Activated CD4-positive, CD25-positive, alpha-beta regulatory T cell treated with anti-CD3 and anti-CD28 coated beads, Interleukin-2, amount 50 U/mL, for 72 hours (primary cell): ENCODE measurements at places on chromosomes 7 and 10.

DNA sequence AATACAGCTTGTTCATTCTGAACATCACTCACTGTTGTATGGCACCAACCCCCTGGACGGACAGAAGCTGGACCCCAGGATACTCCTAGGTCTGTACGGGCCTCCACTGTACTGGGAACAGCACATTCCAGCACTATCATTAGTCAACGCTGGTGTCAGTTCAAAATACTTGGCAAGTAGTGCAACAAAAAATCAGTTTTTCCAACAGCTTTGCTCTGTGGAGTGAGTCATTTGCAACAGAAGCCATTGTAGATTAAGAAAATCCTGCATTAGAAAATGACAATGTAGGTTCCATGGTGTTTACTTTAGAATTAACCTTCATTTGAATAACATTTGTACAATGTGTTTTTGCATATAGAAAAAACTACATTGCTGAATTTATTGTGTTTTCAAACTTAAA is 266.6 kb downstream of the HDAC9 start:
- no peak for DNase-seq

DNA sequence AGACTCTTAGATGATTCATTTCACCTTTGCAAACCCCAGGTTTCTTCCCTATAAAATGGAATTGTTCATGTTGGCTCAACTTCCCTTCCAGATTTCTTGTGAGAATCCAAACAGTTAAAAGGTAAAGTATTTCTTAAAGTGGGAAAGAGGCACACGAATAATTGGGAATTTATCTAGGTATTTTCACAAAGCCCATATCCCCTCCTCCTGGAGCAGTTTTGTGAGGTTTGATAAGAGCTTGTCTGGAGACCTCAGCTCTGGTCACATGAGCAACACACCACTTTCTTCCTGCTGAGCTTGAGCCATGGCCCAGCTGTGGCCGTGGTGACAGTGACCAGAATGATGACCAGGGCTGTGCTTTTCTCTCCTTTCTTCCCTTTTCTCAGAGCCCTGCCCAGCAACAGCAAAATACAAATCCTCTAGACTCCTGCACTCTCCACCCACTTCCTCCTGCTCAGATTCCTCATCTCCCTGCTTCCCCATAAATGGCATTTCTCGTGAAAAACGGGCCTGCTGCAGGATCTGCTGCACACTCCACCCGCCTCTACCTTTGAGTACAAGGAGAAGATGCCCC is 87.7 kb downstream of the PIK3CG start:
- no peak for DNase-seq

DNA sequence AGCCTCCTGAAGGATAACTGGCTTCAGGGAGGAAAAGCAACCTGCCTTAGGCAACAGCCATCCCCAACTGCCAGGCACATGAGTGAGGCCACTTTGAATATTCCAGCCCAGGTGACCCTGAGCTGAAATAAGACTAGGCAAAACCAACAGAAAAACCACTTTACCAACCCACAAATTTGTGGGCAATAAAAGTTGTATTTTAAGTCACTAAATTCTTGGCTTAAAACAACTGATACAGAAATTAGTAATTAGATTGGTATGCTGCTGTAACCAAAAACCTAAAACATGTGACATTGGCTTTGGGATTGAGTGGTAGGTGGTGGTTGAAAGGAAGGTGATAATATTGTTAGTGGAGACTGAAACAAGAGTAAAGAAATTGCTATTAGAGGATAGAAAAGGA is 39.9 kb downstream of the ABCB4 start:
- DNase-seq, result no peak

- no peak for DNase-seq
These were observed 1.2 kb downstream of the HOXA11 start for GRCh38 chr7:27183682-27184336.

DNA sequence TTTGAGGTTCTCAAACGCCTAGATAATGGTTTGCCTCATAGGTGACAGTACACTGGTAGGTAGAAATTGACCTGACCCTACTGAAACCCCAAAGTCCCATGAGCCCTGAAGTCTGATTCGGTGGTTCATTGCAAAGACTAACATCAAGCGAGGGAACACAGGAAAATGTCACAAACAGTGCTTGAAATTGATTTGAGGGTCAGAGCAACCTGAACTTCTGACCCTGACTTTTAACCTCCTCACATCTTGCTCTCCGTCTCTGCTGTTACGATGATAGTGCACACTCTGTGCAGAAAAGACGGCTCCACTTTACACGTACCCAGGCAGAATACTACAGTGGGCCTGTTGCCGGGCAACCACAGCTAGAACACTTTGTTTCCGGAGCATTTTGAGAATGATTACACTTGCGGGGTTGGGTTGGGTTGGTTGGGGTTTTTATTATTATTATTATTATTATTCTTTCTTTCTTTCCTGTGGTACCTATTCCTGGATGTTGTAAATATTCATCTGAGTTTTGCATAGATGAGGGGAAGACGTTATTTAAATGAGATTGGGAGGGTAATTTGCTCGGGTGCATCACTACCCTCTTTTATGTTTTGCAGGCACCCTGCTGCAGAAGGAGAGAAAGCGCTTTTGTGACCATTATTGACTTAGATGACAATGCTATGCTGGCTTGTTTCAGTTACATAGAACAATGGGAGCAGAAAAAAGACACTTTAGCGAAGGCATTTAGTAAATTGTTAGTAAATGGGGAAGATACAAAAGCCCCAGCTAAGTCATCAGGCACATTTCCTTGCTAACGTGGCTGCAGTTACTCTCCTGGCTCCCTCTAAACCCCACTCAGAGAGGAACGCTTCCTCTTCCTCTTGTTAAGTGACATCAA is 438.1 kb upstream of the NRP1 start:
- DNase-seq, result no peak

- DNase-seq, result no peak
These were observed 57.7 kb downstream of the ATAD1 start for GRCh38 chr10:87760195-87760905.

DNA sequence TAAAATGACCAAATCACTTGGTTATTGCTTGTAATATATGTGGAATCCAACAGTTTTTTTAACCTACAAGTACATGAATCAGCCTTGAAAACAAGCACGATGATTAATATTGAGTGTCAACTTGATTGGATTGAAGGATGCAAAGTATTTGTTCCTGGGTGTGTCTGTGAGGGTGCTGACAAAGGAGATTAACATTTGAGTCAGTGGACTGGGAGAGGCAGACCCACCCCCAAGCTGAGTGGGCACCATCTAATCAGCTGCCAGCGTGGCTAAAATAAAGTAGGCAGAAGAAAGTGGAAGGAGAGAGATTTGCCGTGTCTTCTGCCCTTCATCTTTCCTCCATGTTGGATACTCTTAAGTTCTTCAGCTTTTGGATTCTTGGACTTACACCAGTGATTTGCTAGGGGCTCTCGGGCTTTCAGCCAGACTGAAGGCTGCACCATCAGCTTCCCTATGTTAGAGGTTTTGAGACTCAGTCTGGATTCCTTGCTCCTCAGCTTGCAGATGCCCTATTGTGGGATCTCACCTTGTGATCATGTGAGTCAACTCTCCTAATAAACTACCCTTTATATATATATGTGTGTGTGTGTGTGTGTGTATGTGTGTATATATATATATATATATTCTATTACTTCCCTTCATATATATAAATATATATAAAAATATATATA is 118.4 kb upstream of the WDR11 start:
- DNase-seq, result no peak

GRCh38 chr7:19971956-19972355 is 198.5 kb upstream of the TMEM196 start:
- no peak for DNase-seq

GRCh38 chr7:102892631-102893278 is 20.0 kb upstream of the LRRC17 start:
- DNase-seq, result no peak

DNA sequence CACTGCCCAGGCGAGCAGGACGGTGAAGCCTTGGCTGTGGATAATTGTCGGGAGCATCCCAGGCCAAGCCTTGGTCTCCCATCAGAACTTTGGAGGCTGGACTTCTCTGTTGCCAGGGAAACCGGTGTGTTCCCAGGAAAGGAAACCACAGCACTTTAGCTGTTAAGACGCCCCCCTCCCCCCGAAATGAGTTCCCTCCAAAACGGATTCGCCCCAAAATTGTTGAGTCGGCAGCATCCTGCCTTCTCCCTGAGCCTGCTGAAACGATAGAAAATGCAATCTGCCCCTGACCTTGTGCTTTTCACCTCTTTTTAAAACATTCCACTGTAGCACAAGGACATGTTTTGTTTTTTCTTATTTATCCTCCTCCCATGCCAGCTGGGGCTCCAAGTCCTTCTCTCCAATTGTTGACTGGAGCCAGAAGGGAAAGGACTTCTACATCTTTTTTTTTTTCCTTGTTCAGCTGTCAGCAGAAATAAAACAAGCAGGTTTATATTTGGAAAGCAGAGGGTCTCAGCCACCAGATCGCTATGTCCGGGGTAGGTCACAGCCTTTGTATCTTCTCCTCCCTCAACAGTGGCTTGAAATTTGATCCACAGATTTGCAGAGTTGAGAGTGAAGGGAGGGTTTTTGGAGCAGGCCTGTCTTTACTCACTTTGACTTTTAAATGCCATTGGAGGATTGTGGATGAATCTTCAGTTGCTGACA is 116.5 kb downstream of the ZMIZ1 start:
- no peak for DNase-seq

DNA sequence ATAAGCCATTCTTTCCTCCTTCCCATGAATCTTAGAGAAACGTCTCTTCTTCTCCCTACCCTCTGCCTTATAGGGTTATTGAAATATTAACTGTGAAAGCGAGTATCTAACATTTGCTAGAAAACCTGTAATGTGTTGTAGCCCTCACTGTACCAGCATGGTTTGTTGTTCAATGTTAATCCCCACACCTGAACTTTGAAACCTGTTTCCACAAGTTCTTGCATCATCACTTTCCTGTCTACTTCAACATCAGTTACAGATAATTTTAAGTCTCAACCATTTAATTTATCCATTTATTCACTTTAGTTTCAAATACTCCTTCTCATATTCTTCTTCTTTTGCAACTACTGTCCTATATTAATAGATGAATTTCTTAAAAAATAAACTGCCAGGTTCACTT is 148.2 kb downstream of the ETV1 start:
- DNase-seq, result no peak

DNA sequence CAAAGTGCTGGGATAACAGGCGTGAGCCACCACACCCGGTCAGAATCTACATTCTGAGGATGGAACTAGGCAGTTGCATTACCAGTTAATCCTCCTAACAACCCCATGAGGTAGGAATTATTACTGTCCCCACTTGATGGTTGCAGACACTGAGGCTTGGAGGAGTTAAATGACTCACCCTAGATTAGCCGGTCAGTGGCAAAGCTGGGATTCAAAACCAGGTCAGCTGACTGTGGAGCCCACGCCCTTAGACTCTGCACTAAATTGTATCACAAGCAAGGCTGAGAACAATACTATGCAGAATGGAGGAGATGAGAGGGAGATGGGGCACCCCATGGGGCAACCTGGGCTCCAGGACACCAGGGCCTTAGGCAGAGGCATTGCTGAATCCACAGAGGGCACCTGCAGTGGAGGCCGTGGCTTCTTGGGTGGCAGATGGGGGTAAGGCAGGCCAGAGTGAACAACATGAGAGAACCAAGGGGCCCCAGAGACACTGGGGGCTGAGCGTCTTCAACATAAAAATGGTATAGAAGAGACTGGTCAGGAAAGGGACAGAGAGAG is 723.4 kb downstream of the PARD3 start:
- no peak for DNase-seq

GRCh38 chr7:5063698-5064097 is 18.0 kb downstream of the RBAK start:
- no peak for DNase-seq

DNA sequence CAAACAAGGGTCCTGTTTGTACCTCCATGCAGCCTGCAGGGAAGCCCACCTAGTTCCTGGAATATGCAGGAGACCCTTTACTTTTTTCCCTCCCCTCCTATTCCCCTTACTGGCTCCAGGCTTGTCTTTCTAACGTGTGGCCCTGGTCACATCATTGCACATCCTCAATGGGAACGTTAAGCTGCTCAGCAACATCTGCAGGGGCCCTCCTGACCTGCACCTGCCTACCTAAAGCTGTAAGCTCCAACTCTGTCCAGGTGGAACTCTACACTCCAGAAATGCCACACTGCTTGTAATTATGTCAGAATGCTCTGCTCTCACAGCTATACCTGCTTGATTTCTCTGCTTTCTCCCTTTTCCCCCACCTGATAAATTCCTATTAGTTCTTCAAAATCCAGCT is 72.1 kb downstream of the ARMC3 start:
- DNase-seq, result no peak

- no peak for DNase-seq
These were observed 30.3 kb upstream of the NCAPG2 start for GRCh38 chr7:158734861-158735260.

- DNase-seq, result no peak
These were observed 227.0 kb downstream of the SORCS3 start for GRCh38 chr10:104867966-104868598.

- DNase-seq, result no peak
These were observed 66.4 kb downstream of the ASAH2B start for GRCh38 chr10:50805981-50806622.

DNA sequence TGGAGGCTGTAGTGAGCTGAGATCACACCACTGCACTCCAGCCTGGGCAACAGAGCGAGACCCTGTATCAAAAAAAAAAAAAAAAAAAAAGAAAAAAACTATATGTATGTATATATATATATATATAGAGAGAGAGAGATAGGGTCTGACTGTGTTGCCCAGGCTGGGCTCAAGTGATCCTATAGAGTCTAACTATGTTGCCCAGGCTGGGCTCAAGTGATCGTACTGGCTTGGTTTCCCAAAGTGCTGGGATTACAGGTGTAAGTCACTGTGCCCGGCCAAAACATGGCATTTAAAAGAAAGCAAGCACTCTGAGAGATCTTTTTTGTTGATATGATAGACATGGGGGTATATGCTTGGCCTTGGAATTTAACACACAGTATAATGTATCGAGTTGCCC is 20.0 kb downstream of the CYP17A1 start:
- no peak for DNase-seq

GRCh38 chr10:61124756-61125530 is 181.0 kb upstream of the RHOBTB1 start:
- DNase-seq, result no peak

GRCh38 chr10:88076027-88076880 is 212.8 kb downstream of the PTEN start:
- no peak for DNase-seq

DNA sequence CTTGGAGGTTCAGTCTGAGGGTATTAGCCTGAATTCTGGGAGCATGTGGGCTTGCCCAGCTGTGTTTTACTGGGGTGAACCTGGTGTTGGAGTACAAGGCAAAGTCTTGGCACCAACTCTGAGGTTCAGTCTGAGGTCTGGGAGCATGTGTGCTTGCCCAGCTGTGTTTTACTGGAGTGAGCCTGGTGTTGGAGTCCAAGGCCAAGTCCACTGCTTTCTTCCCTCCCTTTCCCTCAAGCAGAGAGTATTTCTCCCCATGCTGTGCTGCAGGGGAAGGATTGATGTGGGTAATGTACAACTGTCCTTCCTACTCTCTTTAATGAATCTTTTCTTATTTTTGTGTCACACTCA is 236.1 kb downstream of the NXPH1 start:
- DNase-seq, result no peak

- no peak for DNase-seq
These were observed 48.6 kb downstream of the CUL1 start for GRCh38 chr7:148747274-148747673.
